ENCODE measurements at places on chromosomes 4 and X.
A peak's percentile ranks its signal among the peaks of the same experiment; 100 is the strongest.

- no peak for DNase-seq
These were observed 332.6 kb downstream of the DTHD1 start for GRCh38 chr4:36614011-36614410.

DNA sequence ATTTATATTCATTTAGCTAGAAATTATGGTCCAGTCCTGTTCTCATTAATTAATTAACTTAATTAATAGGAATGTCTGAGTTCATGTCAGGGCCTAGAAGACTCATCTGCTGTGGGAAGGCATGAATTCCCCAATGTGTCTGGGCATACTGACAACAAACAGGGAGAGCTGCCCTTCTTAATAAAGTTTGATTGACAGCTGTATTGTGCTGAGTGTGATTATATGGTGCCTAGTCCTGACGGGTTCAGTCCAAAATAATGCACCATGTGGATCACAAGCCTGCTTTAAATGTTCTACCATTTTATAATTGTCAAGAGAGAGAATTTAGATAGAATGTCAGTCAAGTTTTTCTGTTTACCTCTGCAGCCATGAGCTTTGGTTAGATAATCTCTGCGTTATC, 34.6 kb downstream of the ANXA10 start:
- no peak for DNase-seq

GRCh38 chrX:104270916-104271512, 16.3 kb upstream of the ESX1 start:
- DNase-seq, result peak; percentile 44

GRCh38 chr4:76809594-76810305, 88.2 kb downstream of the SOWAHB start:
- DNase-seq, result no peak

- peak; percentile 2 for DNase-seq
These were observed 6.1 kb downstream of the UBQLN2 start for GRCh38 chrX:56569378-56570057.

DNA sequence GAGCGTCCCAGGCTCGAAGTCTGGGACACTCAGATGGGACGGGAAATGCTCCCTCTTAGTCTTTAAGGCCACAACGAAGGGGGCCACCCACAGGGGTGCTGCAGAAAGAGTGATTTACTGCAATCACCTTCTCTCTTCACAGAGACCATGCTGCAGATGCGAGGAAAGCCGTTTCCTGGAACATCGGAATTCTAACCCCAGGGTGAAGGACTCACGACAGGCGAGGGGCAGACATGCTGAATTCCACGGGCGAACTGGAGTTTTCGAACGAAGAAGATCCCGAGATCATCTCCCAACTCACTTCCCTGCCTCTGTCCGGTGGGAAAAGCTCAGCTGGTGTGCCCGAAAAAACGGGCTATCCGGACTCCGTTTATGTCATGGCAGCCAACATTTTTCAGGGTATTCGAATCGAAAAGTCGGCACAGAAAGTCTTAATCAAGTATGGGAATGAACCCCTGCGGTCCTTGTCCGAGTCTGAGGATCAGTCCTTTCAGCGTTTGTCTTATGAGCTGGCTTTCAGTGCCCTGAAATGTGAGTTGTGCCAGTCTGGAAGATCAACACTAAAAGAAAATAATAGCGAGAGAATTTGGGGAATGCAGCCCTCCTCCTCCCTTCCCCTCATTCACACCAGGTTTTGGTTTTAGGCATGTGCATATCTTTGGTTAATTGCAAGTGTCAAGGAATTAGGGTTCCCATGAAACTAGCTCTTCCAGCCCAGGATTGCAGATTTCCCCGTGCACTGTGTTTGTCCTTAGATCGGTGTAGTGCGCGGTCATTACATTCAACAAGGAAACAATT, 905 bp downstream of the NSUN7 start:
- DNase-seq, result no peak

DNA sequence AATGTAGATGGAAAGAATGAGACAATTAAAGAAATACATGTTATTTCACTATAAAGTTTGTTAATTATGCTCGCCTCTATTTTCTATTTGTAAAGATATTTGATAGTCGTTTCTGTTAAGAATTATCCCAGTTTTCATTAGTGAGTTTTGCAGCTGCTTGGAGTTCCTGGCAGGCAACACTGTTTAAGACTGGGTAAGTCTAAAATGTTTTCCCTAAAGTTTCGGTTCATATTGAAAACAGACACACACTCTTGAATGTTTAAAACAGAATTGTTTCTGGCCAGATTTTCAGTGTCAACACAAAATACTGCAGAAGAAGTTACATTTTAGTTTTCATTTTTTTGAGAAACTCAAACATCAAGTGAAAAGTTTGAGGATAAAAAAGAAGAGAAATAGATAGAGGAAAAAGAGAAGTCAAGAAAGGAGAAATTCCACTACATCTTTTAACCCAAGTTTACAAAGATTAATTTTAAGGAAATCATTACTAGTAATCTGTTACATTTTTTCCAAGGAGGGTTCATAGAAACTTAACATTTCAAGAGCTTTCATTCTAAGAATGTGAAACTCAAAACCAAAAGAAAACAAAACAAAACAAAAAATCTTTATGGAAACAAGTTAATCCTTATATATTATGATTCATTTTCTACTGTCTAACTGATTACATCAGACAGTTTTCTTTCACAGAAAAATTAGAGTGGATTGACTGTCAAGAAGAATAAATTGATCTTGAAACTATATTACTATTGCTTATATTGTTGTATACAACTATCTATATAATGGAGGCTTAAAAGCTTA, 305.5 kb downstream of the FAT4 start:
- DNase-seq, result no peak

DNA sequence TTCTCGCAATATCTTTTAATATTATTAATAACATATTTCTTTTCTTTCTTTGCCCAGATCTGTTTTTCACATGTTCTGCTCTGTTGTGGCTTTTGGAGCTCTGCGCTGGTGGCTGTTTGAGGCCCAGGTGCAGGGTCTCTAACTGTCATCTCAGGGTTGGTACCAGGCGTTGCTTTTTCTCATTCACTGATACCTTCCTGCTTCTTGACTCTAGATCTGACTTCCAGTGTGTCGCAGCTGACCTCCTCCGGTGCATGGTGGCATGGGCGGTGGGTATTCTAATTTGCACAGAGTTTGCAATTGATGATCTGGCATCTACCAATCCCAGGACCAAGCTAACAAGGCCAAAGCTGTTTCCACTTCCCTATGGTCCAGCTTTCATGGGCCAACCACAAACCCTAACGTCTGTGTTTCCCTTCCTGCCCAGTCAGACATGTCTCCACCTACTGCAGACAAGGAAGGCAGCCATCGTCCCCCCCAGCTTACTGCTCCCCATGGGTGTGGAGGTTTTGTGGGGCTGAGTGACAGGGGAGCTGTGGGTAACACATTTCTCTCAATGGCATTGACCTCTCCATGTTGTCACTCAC, 25.2 kb downstream of the LETM1 start:
- no peak for DNase-seq

DNA sequence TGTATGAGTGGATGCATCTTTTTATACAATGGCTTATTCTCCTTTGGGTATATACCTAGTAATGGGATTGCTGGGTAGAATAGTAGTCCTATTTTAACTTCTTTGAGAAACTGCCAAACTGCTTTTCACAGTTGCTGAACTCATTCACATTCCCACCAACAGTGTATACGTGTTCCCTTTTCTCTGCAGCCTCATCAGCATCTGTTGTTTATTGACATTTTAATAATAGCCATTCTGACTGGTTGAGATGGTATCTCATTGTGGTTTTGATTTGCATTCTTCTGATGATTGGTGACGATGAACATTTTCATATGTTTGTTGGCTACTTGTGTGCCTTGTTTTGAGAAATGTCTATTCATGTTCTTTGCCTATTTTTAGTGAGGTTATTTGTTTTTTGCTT, 687.0 kb upstream of the EPHA5 start:
- no peak for DNase-seq

DNA sequence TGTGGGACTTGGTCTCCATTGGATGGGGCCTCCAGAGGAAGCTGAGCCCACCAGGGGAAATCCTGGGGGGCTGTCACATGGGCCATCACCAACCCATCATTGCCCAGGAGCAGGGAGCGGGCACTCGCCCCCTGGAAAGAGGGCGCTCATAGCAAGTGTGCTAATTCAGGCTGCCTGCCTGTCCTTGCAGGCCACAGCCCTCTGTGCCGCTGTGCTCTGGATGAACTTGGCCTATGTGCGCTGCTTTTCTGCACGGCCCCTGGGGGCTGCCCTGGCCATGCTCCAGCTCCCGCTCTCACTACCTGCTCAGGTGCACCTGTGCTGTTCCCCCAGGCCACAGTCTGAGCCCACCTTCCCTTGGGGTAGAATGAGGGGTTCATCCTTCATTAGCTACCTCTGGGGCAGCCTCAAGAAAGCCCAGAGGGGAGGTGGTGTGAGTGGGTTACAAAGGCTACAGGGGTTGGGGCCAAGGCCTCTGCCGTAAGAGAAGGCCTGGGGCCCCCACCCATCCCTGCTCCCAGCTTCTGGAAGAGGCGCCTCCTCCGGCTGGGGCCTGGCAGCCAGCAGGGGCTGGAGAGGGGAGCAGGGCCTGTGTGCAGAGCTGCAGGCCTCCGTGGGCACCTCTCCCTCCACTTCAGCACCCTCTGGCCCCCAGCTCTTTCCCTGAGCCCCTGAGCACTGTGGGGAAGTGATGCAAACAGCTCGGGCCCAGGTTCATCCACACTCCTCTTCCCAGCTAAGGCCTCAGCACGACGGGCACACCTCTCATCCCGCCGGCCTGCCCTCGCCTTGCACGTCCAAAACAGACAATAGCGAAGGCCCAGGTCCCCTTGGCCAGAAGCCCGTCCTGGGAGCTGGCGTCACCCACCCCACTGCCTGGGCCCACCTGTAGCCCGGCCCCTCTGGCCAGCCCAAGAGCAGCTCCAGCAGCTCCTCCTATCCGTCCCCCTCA, 8.9 kb downstream of the CFAP99 start:
- DNase-seq, result no peak

GRCh38 chrX:117808426-117808825, 308.2 kb downstream of the KLHL13 start:
- no peak for DNase-seq

GRCh38 chr4:77505958-77506319, 99.7 kb upstream of the CXCL13 start:
- no peak for DNase-seq

- DNase-seq, result no peak
These were observed 2.3 kb downstream of the PGRMC2 start for GRCh38 chr4:128285085-128285997.

Measured in activated CD4-positive, alpha-beta T cell treated with anti-CD3 and anti-CD28 coated beads, Interleukin-10, Interleukin-2, amounts not matched to agents 100 ng/mL and 50 ng/mL, durations not matched to agents 16 hours and 8 hours (primary cell).